DMS153 (cell line): ENCODE measurements at places on chromosomes 16 and 17.

GRCh38 chr16:86508947-86509758 lies 1.2 kb upstream of the FOXF1 start:
- no peak for DNase-seq

- no peak for DNase-seq
Observed at GRCh38 chr16:53832896-53833544, 129.1 kb downstream of the FTO start.

GRCh38 chr16:66271074-66272060 lies 95.1 kb upstream of the CDH5 start:
- DNase-seq: no peak

- no peak for DNase-seq
Observed at GRCh38 chr17:61188081-61188480, 211.6 kb upstream of the TBX2 start.

DNA sequence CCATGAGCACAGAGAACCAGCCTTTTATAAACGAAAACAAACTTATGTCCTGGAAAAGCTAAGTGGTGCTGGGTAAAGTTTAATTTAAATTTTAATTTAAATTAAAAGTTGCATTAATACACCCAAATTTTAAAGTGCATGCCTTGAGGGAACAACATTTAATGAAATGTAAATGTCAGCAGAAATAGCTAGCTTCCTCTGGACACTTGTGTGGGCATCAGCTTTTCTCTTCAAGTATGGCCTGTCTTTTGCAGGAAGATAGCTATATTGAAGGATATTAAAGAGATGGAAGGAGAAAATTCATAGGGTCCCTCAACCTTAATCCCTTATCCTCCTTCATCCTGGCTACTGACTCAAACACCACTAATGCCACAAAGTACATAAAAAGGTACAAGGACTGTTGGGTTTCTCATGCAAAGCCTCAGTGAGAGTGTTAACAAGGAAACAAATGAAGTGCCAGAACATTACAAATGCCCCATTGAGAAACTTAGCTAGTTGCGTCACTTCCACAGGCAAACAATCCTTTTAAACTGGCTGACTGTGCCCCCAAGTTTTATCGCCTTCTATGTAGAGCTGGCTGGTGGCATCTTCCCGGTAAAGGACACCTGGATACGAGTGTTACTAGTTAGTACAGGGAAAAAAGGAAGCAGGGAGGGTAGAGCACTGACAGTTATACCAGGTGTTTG lies 14.1 kb downstream of the PHF12 start:
- no peak for DNase-seq

- DNase-seq: no peak
Observed at GRCh38 chr17:77811521-77811920, 147.0 kb upstream of the TNRC6C start.

DNA sequence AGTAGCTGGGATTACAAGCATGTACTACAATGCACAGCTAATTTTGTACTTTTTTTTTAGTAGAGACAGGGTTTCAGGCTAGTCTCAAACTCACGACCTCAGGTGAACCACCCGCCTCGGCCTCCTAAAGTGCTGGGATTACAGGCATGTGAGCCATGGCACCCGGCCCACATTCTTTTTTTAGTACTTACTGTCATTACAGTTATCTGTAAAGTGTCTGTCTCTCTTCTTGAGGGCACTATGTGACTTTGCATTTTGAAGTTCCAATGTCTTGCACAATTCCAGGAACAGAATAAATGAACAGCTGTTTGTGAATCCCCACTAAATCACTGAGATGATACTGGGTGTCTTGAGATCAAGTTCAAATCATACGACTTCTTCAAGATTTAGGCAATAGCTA lies 1540.3 kb downstream of the CDH11 start:
- DNase-seq: no peak

DNA sequence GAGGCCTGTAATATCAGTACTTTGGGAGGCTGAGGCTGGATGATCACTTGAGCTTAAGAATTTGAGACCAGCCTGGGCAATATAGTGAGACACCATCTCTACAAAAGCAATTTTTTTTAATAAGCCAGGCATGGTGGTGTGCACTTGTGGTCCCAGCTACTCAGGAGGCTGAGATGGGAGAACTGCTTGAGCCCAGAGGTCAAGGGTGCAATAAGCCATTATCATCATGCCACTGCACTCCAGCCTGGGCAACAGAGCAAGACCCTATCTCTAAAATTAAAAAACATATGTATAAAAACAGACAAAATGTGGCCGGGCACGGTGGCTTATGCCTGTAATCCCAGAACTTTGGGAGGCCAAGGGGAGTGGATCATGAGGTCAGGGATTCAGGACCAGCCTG lies 3.2 kb upstream of the ZNF785 start:
- no peak for DNase-seq

DNA sequence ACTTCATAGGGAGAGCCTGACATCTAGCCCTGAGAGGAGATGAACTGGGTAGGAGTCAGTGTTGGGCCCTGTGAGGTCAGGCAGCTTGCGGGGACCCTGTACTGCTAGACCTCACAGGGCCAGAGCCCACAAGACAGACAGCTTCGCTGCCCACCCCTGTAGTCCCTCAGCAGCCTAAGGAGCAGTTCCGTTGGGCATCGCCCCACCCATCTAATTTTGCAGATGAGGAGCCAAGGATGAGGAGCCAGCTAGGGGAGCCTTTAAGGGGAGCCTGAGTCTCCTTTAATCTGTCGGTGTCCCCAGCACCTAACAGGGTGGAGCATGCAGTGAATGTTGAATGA lies 755 bp upstream of the TUFM start:
- DNase-seq: no peak

DNA sequence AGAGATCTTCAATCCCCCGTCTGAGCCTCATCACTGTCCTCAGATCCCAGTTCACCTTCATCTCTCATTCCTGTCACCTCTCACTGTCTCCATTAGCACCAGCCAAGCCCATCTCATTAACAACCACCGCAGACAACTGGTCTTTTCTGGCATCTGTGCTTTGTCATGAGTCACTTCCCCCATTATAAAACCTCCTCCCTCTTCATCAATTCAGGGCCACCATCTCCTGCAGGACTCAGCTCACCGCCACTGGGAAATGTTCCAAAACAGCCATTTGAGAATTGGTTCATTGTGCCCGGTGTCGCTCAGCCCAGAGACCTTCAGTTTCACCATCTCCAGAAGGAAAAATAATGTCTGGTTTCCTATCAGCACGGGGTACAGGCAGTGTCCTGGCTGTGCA lies 56.9 kb upstream of the TEKT3 start:
- DNase-seq: peak; percentile 49

- no peak for DNase-seq
Observed at GRCh38 chr16:30122604-30123160, 338 bp downstream of the MAPK3 start.

DNA sequence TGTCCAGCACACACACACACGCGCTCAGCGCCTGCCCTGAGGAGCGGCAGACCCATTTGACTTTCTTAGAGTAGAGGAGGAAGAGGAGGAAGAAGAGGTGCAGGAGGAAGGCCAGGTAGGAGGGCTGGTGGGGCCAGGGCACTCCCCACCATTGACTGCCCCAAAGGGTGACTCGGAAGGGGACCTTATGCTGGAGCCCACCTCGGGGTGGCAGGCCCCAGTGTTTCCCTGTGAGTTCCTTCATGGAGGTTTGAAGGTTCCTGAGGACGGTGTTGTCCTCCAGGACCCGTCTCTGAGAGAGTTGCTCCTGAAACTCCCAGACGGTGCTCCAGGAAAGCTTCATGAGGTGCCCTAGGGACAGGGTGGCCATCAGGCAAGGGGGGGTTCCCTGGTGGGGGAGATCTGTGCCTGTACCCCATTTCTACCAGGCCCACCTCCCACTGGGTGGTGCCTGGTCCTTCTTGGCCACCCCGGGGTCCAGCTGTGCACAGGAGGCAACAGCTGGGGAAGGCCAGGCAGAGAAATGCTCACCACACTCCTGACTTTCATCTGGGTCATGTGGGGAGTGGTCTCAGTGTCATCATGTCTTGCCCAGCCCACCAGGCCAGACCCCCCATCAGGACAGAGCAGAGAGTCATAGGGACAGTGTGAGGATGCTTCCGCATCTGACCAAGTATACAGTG lies 89.5 kb downstream of the TNFRSF13B start:
- DNase-seq: no peak
